AG09319 (cell line): ENCODE measurements at places on chromosomes 16 and 17.
A peak's percentile ranks its signal among the peaks of the same experiment; 100 is the strongest.

GRCh38 chr16:50839356-50839755 is 97.5 kb downstream of the CYLD start:
- no peak for DNase-seq

DNA sequence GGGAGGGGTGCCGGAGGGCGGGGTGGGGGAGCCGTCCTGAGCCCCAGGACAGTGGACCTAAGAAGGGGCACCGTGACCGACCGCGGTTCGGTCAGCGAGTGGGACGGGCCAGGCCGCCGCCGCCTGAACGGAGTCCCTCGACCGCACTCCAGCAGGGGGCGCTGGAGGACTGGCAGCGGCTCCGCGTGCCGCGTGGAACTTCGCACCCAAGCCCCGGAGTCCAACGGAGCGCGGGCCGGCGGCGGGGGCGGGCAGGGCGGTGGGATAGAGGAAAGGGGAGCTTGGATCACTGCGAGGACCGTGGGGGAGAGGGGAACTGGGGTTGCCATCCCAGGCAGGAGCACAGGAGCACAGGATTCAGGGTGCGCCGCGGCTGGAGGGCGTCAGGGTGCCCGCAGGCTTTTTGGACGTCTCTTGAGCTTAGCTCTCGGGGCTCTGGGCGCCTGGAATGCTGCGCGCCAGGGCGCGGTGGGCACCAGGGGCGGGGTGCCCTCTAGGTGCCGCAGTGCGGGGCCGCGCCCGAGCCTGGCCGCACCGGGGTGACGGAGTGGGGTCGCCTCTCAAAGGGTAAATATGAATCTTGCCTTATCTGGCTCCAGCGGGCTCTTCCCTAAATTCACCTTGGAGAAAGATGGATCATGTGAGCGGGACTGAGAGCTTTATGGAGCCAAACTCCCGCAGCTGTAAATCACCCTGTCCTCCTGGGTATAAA is 379 bp upstream of the OTOP2 start:
- DNase-seq: no peak

DNA sequence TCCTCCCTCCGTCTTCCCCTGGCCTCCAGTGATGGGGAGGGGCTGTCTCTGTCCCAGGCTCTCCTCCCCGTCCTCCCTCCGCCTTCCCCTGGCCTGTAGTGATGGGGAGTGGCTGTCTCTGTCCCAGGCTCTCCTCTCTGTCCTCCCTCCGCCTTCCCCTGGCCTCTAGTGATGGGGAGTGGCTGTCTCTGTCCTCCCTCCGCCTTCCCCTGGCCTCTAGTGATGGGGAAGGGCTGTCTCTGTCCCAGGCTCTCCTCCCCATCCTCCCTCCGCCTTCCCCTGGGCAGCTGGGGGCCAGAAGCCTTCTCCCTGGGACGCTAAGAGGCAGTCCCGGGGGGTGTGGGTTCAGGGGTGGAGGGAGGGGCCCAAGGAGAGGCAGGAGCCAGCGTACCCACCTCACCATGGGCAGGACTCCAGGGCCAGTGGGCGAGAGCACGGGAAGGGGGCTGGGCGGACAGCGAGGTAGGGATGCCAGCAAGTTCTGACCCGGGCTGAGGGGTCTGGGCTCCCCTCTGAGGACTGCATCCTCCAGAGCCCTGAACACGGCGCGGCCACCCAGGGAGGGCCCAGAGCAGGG is 14.8 kb downstream of the UTS2R start:
- no peak for DNase-seq

DNA sequence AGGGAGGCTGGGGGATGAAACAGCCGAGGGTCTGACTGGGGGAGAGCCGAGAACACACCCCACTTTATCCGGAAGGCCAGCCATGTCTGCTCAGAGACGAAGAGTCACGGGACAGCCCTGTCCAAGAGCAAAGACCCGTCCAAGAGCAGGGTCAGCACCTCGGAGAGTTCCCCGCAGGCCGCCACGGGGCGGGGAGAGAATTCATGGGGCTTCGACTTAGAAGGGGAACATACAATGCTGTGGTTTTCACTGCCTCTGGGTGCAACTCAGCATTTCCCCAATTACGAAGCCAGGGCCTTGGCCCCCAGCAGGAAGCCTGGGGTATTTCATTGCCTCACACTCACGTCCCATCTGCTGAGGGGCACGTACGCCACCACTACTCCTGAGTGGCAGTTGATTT is 59.3 kb downstream of the JPH3 start:
- no peak for DNase-seq

GRCh38 chr16:58507195-58507962 is 7.4 kb downstream of the NDRG4 start:
- DNase-seq: no peak

GRCh38 chr17:21161498-21162393 is 35.0 kb downstream of the DHRS7B start:
- DNase-seq: peak; percentile 38

DNA sequence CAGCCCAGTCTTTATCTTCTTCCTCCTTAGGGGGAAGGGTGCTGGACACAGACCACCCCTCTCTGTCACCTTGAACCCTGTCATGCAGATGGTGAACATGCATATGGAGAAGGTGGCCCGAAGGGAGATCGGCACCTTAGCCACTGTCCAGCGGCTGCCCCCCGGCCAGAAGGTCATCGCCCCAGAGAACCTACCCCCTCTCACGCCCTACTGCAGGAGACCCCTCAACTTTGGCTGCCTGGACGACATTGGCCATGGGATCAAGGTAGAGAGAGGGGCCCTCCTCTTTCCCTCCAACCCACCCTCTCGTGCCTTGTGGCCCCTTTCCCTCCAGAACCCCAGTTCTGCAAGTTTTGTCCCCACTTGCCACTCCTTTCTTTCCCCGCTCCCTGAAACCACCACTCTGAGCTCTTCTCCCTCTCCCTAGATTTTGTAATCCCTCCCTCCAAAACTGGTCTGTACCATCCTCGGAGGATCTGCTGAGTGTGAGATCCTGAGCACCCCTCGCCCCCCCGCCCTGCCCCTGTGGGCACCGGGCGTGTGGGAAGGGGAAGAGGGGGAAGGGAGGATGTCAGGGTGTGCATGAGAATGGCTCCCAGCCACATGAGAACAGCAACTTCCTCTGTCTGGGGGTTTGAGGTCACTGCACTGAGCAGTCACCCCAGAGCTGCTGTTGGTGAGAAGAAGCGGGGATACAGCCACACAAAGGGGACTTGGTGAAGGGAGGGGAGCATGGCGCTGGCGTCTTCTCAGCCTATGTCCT is 7.3 kb downstream of the ABI3 start:
- DNase-seq: no peak

GRCh38 chr16:69277413-69277812 is 33.7 kb upstream of the VPS4A start:
- no peak for DNase-seq

- no peak for DNase-seq
These were observed 477.9 kb upstream of the CA10 start for GRCh38 chr17:52636443-52636842.

- DNase-seq: no peak
These were observed 10.7 kb upstream of the SMTNL2 start for GRCh38 chr17:4573669-4574068.

DNA sequence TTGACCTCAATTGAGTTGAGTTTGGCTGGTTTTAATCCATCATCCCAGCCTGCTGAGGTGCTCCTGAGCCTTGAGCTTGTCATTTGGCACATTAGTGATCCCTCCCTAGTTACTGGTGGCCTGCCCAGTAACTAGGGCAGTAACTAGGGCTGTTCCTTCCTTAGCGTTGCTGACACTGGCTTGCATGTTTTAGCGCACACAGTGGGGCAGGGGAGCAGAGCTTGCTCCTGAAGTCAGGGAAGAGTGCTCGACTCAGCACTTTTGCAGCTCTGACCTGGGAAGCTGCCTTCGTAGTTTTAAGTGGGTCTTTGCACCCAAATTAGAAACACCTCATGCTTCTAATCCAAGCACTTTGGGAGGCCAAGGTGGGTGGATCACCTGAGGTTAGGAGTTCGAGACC is 15.7 kb downstream of the CCDC42 start:
- no peak for DNase-seq

GRCh38 chr17:37725601-37726146 is 19.2 kb downstream of the HNF1B start:
- no peak for DNase-seq

- no peak for DNase-seq
These were observed 11.0 kb downstream of the EFTUD2 start for GRCh38 chr17:44887971-44888954.

DNA sequence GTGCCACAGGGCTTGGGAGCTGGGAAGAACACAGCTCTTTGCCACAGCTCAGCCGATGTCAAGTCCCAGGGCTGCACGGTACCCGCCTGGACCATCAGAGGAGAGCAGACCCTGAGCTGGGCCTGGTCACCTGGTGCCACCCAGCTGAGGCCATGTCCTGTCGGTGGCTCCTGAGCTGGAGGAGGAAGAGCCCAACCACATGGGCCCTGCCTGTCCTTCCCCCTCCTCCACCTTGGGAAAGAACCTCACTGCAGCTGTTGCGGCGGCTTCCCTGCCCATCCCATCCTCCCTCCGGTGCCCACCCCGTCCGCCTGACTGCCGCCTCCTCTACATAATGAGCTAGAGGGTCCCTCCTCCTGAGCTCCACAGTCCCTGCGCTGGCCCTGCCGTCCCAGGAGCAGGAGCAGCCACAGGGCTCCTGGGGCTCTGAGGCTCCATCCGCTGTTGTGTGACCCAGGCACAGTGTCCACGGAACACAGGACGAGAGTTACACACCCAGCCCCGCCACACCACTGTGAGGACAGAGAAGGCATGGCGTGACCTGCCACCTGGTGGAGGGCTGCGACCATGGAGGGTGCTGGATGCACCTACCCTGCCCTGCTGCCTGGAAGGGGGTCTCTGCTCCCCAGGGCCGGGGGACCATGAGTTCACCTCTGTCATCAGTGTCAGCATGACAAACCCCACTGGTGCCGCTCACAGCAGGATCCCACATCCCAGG is 21.4 kb upstream of the CHMP6 start:
- DNase-seq: no peak

DNA sequence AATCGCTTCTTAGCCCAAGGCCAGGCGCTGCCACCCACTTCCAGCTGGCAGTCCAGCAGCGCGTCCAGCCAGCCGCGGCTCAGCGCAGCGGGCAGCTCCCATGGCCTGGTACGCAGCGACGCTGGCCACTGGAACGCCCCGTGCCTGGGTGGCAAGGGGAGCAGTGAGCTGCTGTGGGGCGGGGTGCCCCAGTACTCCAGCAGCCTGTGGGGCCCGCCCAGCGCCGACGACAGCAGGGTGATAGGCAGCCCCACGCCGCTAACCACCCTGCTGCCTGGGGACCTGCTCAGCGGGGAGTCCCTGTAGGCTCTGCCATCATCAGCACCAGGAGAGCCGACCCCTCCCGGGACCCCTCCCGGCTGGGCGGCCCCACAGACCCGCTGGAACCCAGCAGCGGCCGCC is 24.0 kb downstream of the TMC6 start:
- DNase-seq: no peak

DNA sequence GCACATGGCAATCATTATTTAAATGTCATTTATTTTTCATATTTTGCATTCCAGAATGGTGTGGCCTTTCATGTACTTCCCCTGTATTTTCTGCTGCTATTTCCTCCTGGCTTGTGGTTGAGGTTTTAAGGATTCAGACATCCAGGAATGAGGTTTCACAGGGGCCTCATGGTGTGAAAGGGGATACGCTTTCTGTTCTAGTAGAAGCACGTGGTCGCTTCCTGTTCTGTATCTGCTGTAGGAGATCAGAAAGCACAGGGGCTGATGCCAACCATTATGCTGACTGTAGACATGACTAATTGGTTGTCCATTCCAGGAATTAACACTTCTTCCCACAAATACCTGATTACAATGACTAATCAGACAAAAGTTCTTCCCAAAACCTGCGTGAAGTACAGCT is 405.9 kb downstream of the SHISA9 start:
- no peak for DNase-seq

GRCh38 chr16:87836844-87837581 is 32.3 kb downstream of the SLC7A5 start:
- no peak for DNase-seq

DNA sequence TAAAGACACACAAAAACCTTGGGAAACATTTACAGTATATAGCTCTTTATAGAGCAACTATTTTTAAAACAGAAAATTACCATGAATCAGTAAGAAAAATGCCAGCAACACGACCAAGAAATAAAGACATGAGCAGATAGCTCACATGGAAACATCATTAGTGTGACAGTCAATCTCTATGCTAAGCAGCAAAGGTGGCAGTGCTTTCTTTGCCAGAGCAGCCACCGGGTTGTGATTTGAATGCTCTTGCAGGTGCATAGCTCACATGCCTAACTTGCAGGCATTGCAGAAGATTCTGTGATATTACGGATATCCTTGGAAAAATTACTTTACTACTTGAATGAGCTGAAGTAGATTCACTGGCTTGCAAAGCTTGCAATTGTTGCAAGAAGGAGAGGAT is 652.9 kb upstream of the C16orf82 start:
- DNase-seq: no peak

DNA sequence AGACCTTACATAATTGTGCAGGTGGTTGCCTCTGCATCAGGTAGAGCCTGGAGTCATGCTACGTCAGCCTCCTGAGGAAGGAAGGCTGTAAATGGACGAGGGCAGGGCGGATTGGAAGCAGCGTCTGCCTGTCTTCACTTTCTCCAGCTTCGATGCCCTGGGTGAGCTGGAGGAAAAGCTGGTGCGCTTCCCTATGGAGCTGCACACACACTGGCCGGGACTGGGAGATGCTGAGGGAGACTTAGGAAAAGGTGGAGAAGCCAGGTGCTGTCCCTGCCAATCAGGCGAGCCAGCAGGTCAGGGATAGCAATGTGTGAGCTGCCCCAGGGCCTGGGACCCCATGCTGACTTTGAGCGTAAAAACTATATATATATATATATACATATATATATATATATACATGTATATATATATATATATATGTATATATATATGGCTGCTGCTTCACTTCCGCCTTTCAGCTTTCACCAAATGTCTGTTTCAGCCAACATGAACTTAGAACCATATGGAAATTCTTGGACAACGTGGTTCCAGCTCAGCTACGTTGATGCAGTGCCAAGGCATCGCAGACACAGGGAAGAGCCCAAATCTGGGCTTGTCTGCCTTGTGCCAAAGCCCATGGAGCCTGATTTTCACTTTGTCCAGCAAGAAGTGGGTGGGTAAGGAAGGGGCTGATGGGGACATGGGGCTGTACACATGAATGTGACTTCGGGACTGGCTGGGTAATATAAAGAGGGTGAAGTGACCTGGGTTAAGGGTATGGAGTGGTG is 71.5 kb upstream of the NKD1 start:
- no peak for DNase-seq

- DNase-seq: no peak
These were observed 10.5 kb downstream of the SREBF1 start for GRCh38 chr17:17826342-17826713.

DNA sequence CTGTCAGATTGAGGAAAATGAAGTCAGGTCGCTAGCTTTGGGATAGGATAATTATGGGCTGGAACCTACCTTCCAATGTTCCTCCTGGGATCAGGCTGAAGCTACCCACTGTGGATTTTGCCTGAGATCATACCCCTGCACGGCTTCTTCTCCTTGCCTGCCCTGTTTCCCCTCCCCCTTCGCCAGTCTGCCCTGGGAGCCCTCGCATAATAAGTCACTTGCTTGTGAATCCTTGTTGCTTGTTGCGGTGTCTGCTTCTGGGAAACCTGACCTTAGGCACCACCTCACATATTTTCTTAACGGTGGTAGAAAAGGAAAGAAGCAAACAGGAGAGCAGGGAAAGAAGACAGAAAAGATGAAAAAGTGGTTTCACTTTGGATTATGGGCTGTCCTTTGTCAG is 13.3 kb upstream of the PMP22 start:
- no peak for DNase-seq

- DNase-seq: no peak
These were observed 137.9 kb downstream of the GAS7 start for GRCh38 chr17:10060526-10060925.
